Activated CD4-positive, CD25-positive, alpha-beta regulatory T cell (primary cell): ENCODE measurements at places on chromosomes 3 and 15.

- no peak for DNase-seq
Observed at GRCh38 chr3:78738833-78739232, 1029.0 kb downstream of the ROBO1 start.

DNA sequence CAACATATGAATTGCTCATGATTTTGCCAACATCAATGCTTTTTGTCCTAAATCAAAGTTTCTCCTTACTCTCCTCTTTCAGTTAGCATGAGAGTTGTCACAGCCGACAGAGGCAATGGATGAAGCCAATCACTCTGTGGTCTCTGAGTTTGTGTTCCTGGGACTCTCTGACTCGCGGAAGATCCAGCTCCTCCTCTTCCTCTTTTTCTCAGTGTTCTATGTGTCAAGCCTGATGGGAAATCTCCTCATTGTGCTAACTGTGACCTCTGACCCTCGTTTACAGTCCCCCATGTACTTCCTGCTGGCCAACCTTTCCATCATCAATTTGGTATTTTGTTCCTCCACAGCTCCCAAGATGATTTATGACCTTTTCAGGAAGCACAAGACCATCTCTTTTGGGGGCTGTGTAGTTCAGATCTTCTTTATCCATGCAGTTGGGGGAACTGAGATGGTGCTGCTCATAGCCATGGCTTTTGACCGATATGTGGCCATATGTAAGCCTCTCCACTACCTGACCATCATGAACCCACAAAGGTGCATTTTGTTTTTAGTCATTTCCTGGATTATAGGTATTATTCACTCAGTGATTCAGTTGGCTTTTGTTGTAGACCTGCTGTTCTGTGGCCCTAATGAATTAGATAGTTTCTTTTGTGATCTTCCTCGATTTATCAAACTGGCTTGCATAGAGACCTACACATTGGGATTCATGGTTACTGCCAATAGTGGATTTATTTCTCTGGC is 2.5 kb downstream of the OR4F6 start:
- DNase-seq = no peak

GRCh38 chr3:133115176-133115575 is 77.0 kb downstream of the TMEM108 start:
- no peak for DNase-seq

- no peak for DNase-seq
Observed at GRCh38 chr3:32405711-32406323, 14.2 kb downstream of the CMTM7 start.

DNA sequence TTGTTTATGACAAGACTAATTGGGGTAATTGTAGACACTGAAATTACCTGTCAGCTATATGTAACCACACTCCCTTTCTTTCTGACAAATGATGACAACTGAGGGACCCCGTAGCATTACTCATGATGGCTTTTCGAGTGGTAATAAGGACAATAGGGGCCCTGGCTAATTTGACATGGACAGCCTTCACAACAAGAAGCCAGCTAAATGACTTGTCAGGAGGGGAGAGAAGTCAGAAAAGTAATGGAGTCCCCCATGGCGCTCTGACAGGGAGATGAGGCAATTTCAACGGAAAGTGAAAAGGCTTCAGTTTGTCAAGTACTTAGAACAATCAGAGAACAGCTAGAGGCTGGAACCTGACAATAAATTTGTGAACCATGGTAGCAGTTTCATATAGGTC is 177.3 kb downstream of the CDIN1 start:
- DNase-seq = no peak

GRCh38 chr15:89442671-89443307 is 53.6 kb downstream of the RHCG start:
- DNase-seq = no peak

GRCh38 chr15:34353627-34354026 is 10.5 kb downstream of the NUTM1 start:
- no peak for DNase-seq

GRCh38 chr3:125211523-125212090 is 941 bp downstream of the SLC12A8 start:
- no peak for DNase-seq

- no peak for DNase-seq
Observed at GRCh38 chr3:139715166-139715565, 37.4 kb upstream of the NMNAT3 start.

DNA sequence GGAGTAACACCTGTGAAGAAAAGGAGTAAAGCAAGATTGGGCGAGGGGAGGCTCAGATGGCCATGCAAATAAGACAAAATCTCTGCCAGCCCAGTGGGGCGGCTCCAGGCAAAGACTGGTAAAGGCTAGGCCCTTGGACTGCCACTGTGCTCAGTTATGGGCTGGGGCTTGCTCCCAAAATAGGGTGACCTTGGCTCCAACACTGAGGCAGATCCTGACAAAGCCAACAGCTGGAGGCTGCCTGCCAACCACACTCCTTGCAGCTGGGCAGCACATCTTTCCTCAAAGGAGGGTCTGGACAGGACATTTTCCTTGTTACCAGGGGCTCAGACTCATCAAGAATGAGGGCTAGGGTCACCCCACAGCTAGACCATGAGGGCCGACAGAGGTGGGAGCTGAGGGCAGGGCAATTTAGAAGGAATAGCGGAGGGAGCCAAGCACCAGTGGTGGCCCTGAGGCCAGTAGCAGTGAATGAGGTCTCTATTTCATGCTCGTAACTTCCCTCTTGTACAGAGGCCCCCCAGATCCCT is 86.1 kb downstream of the CHRD start:
- no peak for DNase-seq

- DNase-seq = no peak
Observed at GRCh38 chr15:71713191-71713809, 97.1 kb upstream of the NR2E3 start.
